SW480 (cell line): ENCODE measurements at places on chromosomes 2 and 18.

DNA sequence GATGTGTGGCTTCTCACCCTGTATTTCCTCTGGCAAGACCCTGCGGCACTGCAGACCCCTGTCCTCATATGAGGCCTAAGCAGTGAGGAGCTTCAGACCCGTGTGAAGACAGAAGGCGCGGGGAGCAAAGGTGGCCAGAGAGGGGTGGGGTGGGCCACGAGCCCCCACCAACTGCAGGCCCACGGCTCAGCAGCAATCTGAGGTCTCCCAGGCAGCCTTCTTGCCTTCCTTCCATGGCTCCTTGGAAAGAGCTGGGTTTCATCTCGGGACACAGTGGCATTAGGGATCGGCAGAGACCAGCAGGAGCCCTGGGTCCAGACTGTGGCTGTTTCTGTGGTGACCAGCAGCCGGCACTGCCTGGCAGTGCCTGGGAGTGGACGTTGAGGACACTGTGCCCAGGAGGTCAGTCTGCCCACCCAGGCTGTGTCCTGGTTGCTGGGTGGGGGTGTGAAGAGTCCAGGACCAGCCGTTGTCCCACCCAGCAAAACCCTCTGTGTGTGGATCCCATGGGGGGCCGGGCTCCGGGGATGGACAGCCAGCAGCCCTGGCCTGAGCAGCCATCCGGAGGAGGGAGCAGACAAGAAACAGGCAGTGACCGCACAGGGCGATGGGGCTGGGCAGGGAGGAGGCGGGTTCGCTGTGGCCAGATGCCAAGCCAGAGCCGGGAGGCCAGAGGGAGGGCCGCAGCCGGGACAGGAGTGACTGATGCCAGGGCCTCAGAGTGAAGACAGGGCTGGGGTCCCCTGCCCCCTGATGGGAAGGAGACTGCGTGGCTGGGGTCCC lies 73.8 kb downstream of the RRM2 start:
- DNase-seq = no peak

GRCh38 chr2:121038431-121038830 lies 246.6 kb downstream of the TFCP2L1 start:
- no peak for DNase-seq

GRCh38 chr2:20781656-20782265 lies 41.1 kb downstream of the LDAH start:
- DNase-seq = peak; percentile 54

- DNase-seq = no peak
These were observed 264.0 kb upstream of the CXCR4 start for GRCh38 chr2:136381722-136382633.

GRCh38 chr2:20451341-20451740 lies 4.5 kb downstream of the RHOB start:
- DNase-seq = no peak

DNA sequence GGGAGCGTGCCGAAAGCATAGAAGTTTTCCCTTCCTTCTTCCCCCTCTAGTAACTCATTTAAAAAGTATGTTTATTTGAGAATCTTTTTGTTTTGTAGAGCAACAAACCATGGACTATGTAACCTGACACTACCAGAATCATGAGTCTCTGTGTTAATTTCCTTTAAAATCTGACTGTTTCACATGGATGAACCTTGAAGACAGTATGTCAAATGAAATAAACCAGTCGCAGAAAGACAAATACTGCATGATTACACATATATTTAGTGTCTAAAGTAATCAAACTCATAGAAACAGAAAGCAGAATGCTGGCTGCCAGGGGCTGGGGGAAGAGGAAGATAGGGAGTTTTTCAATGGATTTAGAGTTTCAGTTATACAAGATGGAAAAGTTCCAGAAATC lies 32.3 kb downstream of the PTPN2 start:
- DNase-seq = no peak

GRCh38 chr2:19812166-19812565 lies 89.6 kb downstream of the TTC32 start:
- DNase-seq = no peak

GRCh38 chr2:240244543-240244942 lies 104.1 kb upstream of the OTOS start:
- DNase-seq = no peak
